ENCODE measurements at places on chromosomes 11 and 22. TPM values are rescaled to one million over a fixed set of nuclear protein-coding genes. Genes with fewer than 3 reads are reported as not detected.

Gene BBOX1
- total RNA-seq, result not detected

Gene PACS1
- total RNA-seq, result 7.3 TPM

Gene OR8D1
- total RNA-seq, result not detected

Gene GPHA2
- not detected for total RNA-seq

Gene SCGB1A1
- not detected for total RNA-seq

Gene ALDH3B1
- 11.9 TPM for total RNA-seq

Gene RHOD
- total RNA-seq, result 5.3 TPM

Gene BCO2
- total RNA-seq, result 0.83 TPM

Gene TP53AIP1
- total RNA-seq, result not detected

Gene OR51B2
- total RNA-seq, result not detected

Gene B3GAT3
- total RNA-seq, result 10.4 TPM

Gene CDKN1C
- total RNA-seq, result 1.6 TPM

Gene KCNC1
- total RNA-seq, result not detected

Gene TMEM45B
- not detected for total RNA-seq

Gene SIAE
- 4.7 TPM for total RNA-seq

Gene KCNA4
- total RNA-seq, result not detected

Gene VSIG10L2
- total RNA-seq, result not detected
